Sigmoid colon (tissue), 7 donors: ENCODE measurements at places on chromosomes 3 and 15. TPM values are rescaled to one million over a fixed set of nuclear protein-coding genes. Genes with fewer than 3 reads are reported as not detected.

DNA sequence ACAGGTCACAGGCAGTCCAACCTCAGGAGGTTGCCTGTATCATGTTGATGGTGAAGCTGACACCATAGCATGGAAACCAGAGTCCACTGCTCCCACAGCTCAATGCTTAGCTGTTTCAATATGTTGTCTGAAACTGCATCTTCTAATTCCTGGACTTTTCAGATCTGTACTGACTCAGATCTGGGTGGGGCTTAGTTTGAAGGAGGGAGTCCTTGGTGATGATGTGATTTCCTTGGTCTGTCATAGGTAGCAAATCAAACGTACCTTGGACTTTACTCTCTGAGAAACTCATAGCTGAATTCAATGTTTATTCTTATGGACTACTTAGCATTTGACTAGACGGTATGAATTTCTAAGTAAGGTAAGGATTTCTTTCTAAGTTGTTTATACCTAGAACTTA, at the start of gene HHLA2:
Gene HHLA2, plus strand, starts transcription at position 310 of the 400 bp plus-strand sequence. CDS start 55,266 bp downstream, outside the sequence.
- H3K27me3 ChIP-seq = no peaks in the 10 kb centered on the region
- H3K36me3 ChIP-seq = no peaks in the 10 kb centered on the region
- no peaks in the 10 kb centered on the region for H3K4me1 ChIP-seq

The LXN gene
- total RNA-seq = 13.2 TPM

The CFAP91 gene
- total RNA-seq = 11.8 TPM

- no peak overlapping the region for H3K27ac ChIP-seq
- H3K4me3 ChIP-seq = no peak overlapping the region
- DNase-seq = peak; percentile 15
- no peaks in the 10 kb centered on the region for H3K27me3 ChIP-seq
Measured at GRCh38 chr3:184428561-184429175, 48.8 kb downstream of the CHRD start.

The ANKRD63 gene
- not detected for total RNA-seq

GRCh38 chr15:100694381-100695021, 92.1 kb downstream of the ASB7 start:
- H3K27ac ChIP-seq = peak overlapping the region; percentile 76
- H3K27me3 ChIP-seq = no peaks in the 10 kb centered on the region
- no peak overlapping the region for H3K4me3 ChIP-seq

GRCh38 chr3:42852441-42852840, 23.2 kb downstream of the CYP8B1 start:
- no peak overlapping the region for H3K4me3 ChIP-seq
- H3K27me3 ChIP-seq = no peaks in the 10 kb centered on the region
- no peaks in the 10 kb centered on the region for H3K4me1 ChIP-seq

- H3K27ac ChIP-seq = peak overlapping the region; percentile 91
- H3K36me3 ChIP-seq = no peaks in the 10 kb centered on the region
- peaks cover 49% of the 10 kb centered on the region for H3K4me1 ChIP-seq
- no peaks in the 10 kb centered on the region for H3K27me3 ChIP-seq
- DNase-seq = peak; percentile 83
Measured at GRCh38 chr15:90001683-90002427, 731 bp downstream of the ZNF710 start.

GRCh38 chr3:14289590-14290461, 111.2 kb downstream of the LSM3 start:
- H3K27ac ChIP-seq = peak overlapping the region; percentile 61
- DNase-seq = no peak
- H3K36me3 ChIP-seq = no peaks in the 10 kb centered on the region
- no peaks in the 10 kb centered on the region for H3K27me3 ChIP-seq
- peaks cover 12% of the 10 kb centered on the region for H3K4me1 ChIP-seq
